Lung (tissue), 17 donors: ENCODE measurements at places on chromosomes 4 and X. TPM values are rescaled to one million over a fixed set of nuclear protein-coding genes. Genes with fewer than 3 reads are reported as not detected.
A peak's percentile ranks its signal among the peaks of the same experiment; 100 is the strongest.

CLCN4 gene
- total RNA-seq, result 9.3 TPM

DNA sequence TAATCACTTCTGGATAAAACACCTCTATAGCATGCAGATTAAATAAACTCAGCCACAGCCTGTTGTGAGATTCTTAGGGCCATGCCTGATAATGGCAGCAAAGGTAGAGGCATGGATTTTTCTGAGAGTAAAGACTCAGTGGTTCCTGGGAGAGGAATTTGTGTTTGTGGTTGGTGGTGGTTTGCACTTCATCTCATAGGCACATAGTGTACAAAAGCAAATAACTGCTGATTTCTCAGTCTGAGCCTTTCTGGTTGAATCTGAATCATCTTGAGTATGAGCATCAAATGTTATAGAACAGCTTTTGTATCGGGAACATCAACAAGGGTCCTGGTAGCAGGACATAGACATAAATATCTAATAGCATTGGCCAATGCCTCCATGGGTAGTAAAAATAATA, 274.3 kb downstream of the FRMPD4 start:
- H3K4me1 ChIP-seq, result no peaks in the 10 kb centered on the region
- no peak overlapping the region for H3K27ac ChIP-seq
- H3K27me3 ChIP-seq, result peaks cover 18% of the 10 kb centered on the region
- no peak for DNase-seq
- no peaks in the 10 kb centered on the region for H3K36me3 ChIP-seq

GRCh38 chr4:92236877-92237276, 66.9 kb upstream of the GRID2 start:
- H3K27me3 ChIP-seq, result no peaks in the 10 kb centered on the region
- no peak overlapping the region for H3K27ac ChIP-seq
- DNase-seq, result peak; percentile 77
- H3K4me3 ChIP-seq, result no peak overlapping the region
- no peaks in the 10 kb centered on the region for H3K4me1 ChIP-seq

GRCh38 chr4:55736605-55737183, 82.9 kb upstream of the EXOC1L start:
- no peaks in the 10 kb centered on the region for H3K36me3 ChIP-seq
- H3K27ac ChIP-seq, result no peak overlapping the region
- no peak overlapping the region for H3K4me3 ChIP-seq
- peak; percentile 1 for DNase-seq

DNA sequence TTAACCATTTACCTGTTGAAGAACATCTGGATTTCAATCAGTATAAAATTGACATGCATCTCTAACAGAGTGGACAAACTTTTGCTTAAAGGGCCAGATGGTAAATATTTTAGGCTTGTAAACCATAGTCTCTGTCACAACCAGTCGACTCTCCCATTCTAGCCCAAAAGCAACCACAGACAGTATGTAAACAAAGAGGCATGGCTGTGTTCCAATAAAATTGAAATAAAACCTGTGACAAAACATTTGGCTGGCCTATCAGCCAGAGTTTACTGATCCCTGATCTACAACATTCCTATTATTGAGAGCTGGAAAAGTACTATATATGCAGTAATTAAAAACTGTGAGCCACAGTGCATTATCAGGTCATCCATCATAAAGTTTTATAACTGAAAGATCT, 3.2 kb downstream of the CENPC start:
- no peak overlapping the region for H3K4me3 ChIP-seq
- H3K36me3 ChIP-seq, result peaks cover 1% of the 10 kb centered on the region
- DNase-seq, result no peak
- peaks cover 5% of the 10 kb centered on the region for H3K4me1 ChIP-seq

DNA sequence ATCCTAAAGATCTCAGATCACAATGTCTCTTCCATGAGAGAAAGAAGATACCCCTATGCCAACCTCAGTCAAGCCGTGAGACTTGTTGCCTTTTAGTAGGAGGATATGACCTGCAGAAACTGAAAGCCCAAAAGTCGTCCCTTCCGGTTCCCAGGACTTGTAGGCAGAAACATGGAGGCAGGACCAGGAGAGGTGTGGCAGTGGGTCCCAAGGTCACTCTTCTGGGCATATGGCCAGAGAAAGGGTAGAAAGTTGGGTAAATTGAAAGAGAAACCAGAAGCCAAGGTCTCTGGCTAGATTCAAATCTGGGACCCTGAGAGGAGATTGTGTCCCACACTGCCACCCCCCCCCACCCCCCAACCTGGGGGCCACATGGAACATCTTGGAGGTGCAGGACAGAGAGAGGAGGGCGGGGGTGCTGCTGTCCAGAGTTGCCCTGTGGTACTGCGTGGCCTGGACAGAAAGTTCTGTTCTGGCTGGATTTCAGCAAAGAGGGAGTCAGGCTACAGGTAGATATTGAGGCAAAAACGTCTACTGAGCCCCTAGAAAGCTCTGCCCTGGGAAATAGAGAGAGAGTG, 55.4 kb downstream of the DDX3X start:
- no peaks in the 10 kb centered on the region for H3K27me3 ChIP-seq
- H3K4me3 ChIP-seq, result no peak overlapping the region
- H3K4me1 ChIP-seq, result no peaks in the 10 kb centered on the region

GRCh38 chrX:2955281-2955680, 26.1 kb upstream of the ARSD start:
- no peak overlapping the region for H3K27ac ChIP-seq
- no peaks in the 10 kb centered on the region for H3K4me1 ChIP-seq
- DNase-seq, result no peak

- H3K27ac ChIP-seq, result peak overlapping the region; percentile 66
- no peaks in the 10 kb centered on the region for H3K36me3 ChIP-seq
- H3K4me1 ChIP-seq, result peaks cover 20% of the 10 kb centered on the region
- peak; percentile 57 for DNase-seq
- no peak overlapping the region for H3K4me3 ChIP-seq
Measured at GRCh38 chr4:87030755-87031441, 96.1 kb downstream of the AFF1 start.
